Fibroblast of skin of left quadriceps (primary cell): ENCODE measurements at places on chromosomes 2 and 18.
A peak's percentile ranks its signal among the peaks of the same experiment; 100 is the strongest.

- peak; percentile 62 for DNase-seq
These were observed 195.9 kb downstream of the SH3RF3 start for GRCh38 chr2:109324861-109325260.

GRCh38 chr2:195683174-195683573, 26.1 kb downstream of the SLC39A10 start:
- no peak for DNase-seq

GRCh38 chr2:65728477-65729180, 296.2 kb upstream of the SPRED2 start:
- no peak for DNase-seq

DNA sequence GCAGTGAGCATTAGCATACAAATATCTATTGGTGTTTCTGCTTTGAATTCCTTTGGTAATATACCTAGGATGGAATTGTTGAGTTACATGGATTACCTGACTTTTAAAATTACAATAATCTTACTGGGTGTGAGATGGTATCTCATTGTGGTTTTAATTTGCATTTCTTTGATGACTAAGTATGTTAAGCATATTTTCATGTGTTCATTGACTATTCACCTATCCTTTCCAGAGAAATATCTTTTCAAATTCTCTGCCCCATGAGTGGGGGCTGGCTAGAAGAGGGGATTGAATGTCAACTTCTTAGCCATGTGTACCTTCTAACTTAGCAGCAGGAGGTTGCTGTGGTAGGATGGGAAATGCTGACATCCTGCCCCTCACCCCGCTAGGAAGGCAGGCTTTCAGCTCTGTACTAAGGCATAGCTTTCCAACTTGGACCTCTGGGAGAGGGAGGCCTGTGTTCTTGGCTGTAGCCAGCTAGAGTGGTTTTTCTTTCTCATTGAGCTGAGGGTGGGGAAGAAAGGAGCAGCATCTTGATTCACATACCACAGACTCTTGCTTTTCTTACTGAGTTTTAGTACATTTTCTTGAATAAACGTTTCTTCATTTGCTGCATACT, 63.3 kb upstream of the TTC27 start:
- DNase-seq: no peak

DNA sequence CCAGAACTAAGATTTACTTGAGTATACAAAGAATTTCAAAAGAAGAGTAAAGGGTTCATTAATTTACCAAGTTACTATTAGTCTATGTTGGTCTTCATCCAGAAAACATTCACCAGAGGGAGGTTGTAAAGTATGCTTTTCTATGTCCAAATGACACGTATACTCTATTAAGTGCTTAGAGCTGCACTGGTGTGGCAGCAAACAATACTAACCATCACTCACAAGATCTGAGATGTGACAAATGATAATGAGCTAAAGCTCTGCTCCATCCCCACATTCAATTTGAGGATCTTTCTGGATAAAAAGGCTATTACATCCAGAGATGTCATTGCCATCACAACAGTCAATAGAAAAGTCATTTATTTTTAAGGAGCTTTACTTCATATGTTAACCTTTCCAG, 926.5 kb upstream of the KLHL29 start:
- no peak for DNase-seq

DNA sequence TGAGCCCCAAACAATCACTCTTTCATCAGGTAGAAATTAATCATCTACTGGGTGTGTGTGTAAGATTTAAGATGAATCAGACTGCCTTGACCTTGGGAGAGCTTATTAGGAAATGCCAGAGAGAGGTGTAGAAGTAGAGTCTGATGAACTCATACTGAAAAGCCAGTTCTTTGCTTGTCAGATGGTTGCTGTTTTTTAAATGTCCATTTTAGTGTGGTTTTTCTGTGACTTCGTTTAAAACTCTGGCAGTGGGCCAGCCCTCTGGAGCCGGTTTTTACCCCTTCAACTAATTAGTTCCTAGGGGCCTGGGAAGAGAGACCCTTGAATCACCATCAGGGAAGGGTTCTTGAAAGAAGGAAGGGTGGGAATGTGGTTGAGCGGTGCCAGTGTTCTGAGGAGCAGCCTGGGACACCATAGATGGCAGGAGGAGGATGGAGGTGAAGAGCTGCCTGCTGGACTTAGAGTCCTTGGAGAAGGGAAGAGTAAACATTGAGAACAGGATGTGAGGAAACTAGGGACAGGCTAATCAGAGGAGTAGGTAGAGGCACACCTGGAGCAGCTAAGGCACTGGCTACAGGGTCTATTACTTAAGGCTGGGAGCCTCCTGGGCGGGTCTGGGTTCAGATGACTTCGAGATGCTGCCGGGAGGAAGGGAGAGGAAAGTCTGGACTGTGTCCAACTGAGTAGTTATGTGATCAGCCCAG, 66.1 kb downstream of the LRRFIP1 start:
- no peak for DNase-seq

- no peak for DNase-seq
These were observed 12.2 kb downstream of the RETSAT start for GRCh38 chr2:85342156-85342555.

DNA sequence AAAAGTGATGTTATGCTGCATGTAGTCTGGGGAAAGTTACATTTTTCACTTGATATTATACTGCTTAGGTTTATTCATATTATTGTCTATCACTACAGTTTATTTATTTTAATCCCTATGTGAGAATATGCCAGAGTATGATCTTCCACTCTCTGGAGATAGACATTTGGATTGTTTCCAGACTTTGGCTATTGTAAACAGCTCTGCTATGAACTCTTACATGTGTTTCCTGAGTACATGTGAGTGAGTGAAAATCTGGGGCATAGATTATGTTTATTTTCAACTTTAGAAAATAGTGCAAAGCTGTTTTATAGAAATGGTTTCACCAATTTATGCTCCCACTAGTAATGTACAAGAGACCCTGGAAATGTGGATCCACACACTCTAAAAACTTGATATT, 49.0 kb upstream of the EPAS1 start:
- no peak for DNase-seq

DNA sequence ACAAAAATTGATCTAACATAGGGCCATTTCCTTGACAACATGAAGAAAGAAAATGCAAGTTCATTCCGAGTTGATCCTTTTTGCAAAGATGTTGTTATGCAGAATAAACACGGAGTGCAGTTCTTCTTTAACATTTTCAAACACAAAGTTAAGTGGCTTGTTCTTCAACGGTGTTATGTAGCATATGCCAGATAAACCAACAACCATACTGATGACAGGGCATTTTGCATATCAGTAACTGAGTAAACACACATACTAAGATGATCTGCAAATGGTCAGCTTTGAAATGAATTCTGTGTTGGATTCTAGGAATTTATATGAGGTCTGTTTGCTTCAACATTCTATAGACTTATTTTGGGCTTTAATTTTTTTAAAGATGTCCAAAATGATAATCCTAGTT, 266.4 kb downstream of the GPD2 start:
- no peak for DNase-seq
